Activated CD8-positive, alpha-beta memory T cell treated with anti-CD3 and anti-CD28 coated beads, Interleukin-2, amount 10 ng/mL, durations not matched to agents 7 days and 5 days (primary cell): ENCODE measurements at places on chromosomes 2 and 18. TPM values are rescaled to one million over a fixed set of nuclear protein-coding genes. Genes with fewer than 3 reads are reported as not detected.

- DNase-seq, result no peak
Observed at GRCh38 chr2:16546128-16546754, 119.4 kb downstream of the CYRIA start.

DNA sequence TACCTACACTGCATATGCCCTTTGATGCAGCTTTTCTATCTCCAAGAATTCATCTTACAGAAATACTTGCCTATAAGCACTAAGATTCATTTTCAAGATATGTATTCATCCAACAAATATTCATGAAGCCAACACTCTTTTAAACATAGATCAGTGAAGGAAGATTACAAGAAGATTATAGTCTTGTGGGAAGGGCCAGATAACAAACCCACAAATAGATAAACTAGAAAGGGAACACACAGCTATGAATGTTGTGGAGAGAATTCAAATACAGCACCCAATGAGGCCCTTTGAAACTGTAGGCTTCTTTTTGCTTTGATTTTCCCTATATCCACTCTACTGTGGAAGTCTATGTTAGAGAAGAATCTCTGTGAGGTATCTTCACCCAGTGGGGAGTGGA lies 186.7 kb upstream of the RBMS1 start:
- DNase-seq, result no peak

- no peak for DNase-seq
Observed at GRCh38 chr2:9754532-9754887, 88.8 kb upstream of the TAF1B start.

- DNase-seq, result no peak
Observed at GRCh38 chr2:20549691-20550348, 101.1 kb downstream of the HS1BP3 start.

DNA sequence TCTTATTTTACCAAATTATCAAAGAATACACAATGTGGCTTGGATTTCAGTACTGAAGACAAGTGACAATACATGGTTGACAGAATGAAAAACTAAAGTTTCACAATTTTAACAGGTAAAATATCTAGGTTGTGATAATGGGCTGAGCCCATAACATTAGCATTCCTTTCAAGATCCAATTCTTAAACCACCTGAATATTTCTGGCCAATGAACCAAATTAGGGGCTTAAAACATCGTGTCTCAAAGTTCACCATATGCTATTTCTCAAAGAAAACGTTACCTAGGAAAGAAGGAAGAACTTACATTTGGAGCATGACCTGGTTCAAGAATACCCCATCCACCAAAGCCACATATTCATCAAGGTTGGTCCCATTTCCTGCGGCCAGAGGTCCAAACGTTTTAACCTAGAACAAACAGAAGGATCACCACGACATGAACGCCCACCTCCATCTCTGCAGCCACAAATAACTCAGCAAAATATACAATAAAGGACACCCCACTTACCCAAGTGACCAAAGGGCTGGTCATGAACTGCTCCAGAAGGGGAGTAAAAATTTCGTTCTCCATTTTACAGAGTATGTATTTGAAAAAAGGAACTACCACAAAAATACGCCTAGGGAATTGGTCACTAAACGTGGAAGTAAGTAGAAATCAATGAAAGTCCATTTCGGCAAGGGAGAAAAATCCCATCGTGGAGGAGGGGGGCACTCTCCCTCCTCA lies 984 bp downstream of the CCDC88A start:
- DNase-seq, result no peak

Gene LRRC30
- not detected for total RNA-seq

Gene MRPL44
- total RNA-seq, result 30.4 TPM
